Stimulated activated CD4-positive, alpha-beta T cell treated with anti-CD3 and anti-CD28 coated beads, Interleukin-12 subunit alpha, Interleukin-12 subunit beta, amount 100 ng/mL, for 48 hours (primary cell): ENCODE measurements at places on chromosomes 6 and 20.

DNA sequence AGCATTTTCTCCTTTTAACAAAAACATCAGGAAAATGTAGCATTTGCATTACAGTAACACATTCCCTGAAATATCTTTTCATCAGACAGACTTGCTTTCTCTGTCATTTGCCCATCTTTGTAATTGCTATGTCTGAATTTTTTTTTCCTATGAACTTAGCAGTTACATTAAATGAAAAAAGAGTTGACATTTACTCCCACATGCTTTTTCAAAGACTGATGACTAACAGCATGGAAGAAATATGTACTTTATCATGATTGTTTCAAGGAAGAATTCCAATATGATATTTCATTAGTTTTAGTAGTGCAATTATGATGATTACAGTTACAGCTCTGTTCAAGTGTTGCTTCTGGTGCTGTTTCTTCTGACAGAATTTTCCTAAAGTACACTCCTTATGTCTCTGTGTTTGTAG is 864.5 kb upstream of the MAN1A1 start:
- no peak for DNase-seq

DNA sequence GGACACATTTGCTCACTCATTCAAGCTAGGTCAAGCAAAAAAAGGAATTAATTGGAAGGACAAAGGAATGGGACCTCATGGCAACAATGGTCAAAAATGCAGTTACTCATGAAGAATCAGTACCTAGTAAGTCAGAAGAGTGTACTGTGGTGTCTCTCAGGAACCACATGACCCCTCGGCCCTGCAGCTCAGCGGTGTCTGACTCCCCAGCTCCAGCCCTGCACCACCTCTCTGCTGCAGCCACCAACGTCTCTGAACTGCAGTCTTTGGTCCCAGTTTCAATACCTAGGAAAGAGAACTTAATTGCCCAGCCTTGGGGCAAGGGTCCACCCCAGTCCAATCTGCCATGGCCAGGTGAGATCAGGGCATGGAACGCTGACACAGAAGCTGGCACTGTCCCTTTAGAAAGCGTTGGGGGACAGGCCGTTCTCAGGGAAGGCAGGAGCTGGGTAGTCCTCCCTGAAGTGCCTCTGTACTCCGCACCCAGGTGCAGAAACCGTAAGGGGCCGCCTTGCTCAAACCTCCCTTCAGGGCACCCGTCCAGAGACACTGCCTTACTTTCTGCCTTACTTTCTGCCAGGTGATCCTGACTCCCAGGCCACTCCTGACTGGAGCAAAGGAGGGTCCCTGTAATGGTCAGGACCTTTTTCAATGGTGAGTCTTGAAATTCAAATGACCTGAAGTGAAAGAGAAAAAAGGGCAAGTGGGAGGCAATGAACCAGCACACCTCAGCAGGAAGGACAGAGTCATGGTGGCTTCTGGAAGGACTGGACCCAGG is 13.2 kb upstream of the NELFCD start:
- no peak for DNase-seq

GRCh38 chr20:44198872-44199271 is 11.7 kb downstream of the OSER1 start:
- DNase-seq, result peak; percentile 19

DNA sequence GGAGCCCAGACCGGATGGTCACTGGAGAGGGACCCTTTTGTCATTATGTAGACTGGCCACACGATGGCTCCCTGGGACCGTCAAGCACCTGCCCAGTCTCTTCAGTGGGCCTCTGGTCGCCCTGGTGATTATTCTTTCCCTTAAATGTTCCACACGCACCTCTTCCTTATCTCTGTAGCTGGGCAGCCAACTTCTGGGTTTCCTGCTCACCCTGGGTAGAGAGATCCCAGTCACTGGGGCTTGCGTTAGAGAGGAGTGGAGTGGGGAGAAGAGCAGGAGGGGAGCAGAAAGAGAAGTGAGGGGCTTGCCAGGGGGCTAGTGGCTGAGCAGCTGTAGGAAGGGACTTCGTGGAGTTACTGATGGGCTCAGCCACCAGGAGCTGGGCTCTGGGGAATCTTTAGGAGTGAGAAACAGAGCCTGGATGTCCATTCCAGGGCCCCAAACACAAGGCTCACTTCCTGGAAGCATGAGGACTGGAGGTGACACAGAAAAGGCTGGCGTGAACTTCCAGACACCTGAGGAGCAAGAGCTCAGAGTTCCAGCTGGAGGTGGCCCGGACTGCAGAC is 150.1 kb downstream of the DHX35 start:
- DNase-seq, result peak; percentile 2

DNA sequence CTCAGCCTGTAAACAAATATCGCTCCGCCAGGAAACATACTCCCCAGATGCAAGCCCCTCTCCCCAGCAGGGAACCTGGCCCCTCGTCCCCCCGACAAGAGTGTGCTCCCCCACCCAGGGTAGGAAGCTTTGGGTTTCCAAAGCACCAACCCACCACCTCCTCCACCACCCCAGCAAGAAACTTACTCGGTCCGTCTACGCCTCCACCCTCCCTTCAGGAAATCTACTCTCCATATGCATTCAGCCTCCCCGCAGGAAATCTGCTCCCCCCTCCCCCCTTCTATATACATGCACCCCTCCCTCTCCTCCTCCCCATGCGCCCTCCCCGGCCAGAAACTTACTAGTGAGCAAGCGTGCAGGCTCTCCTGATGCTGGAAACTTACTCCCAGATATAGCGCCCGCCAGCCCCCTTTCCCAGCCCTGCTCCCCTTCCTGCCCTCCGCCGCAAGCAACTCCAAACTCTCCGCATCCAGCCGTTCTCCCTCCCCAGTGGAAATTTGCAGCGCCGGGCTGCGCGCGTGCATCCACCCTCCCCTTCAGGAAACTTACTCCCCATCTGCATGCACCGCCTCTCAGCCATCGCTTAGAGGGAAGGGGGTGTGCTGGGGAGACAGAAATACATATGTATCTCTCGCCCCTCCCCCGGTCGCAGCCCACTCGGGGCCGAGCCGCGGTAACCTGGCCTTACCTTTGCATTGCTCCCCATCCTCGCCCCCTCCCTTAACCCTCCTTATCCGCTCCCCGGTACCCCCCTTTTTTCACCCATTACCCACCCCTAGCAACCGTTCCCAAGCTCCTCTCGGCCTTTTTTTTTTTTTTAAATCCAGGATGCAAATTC is at the start of gene TRERF1:
TRERF1 (minus strand) TSS at position 594 of the 838 bp plus-strand sequence. CDS start 182,336 bp downstream, outside the sequence.
- DNase-seq, result no peak

DNA sequence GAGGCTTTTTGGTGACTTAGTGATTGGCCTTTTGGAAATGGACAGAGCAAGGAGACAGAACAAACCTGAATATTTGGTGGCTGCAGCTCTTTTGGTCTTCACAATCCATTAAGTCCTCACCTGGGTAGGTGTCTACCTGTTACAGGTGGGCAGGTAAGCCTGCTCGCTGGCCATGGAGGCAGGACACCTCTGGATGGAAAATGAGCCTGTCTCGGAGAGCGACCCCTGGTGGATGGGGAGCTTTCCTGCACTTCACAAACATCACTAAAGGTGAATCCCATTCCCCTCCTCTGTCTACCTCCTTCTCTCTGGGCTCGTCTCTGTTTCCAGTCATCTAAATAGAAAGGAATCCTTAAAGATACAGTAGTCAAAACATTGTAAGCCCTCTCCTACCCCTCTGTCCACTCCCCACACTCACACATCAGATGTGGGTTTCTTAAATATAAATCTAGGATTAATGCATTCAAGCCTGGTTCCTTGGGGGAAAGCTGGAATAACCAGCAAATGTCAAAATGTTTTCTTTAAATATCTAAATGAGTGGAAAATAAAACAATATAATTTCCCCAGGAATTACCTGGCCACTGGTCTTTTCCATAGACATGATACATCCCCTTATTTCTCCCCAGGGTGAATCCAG is 304.9 kb downstream of the CDH26 start:
- peak; percentile 25 for DNase-seq

- DNase-seq, result no peak
These were observed 12.1 kb upstream of the PAX1 start for GRCh38 chr20:21693322-21693721.

DNA sequence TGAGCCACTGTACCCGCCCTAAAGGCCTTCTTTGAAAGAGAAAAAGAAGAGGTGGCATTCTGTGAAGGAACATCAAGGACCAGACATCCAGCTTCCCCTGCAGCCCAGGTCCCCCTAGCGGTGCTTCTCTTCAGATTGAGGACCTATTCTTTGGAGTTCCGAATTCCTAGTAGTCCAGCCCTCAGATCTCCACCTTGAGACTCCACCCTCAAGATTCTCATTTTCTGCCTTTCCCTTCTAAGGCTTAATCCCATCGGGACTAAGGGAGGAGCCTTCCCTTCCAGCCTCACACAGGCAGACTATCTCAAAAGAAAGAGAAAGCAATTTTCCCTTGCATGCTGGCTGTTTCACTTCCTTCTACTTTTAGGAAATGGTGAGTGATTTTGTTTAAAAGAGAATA is 32.5 kb downstream of the MUC22 start:
- DNase-seq, result peak; percentile 12

DNA sequence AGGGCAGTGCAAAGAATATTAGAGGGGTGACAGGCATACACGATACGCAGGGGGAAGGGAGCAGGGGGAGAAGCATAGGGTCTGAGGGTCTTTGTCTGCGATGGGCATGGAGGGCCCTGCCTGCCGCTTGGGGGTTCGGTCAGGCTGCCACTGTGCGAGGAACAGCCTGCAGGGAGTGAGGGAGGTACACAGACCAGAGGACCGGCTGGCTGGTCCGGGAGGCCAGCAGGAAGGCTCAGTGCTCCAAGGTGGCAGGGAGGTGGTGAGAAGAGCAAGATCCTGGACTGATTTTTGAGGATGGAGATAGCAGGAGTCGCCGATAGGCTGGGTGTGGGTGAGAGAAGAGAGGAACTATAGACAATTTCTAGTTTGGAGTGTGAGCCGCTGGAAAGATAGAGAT is 338.4 kb downstream of the ZFAND3 start:
- DNase-seq, result no peak

GRCh38 chr20:60787276-60787675 is 464.8 kb upstream of the CDH4 start:
- no peak for DNase-seq

GRCh38 chr20:12941025-12941424 is 67.7 kb upstream of the SPTLC3 start:
- no peak for DNase-seq

- DNase-seq, result no peak
These were observed 16.4 kb downstream of the SYNJ2 start for GRCh38 chr6:157997893-157998608.

DNA sequence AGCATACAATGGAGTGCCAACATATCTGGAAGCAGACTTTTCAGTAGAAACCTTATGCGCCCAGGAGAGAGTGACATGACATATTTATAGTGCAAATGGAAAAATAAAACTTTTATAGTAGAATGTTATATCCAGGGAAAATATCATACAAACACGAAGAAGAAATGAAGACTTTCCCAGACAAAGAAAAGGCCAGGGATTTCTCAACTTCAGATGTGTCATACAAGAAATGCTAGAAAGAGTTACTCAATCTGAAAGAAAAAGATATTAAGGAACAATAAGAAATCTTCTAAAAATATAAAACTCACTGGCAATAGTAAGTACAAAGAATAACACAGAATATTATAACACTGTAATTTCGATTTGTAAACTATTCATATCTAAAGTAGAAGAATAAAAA is 1269.3 kb downstream of the GRIK2 start:
- no peak for DNase-seq

- no peak for DNase-seq
These were observed 25.6 kb upstream of the GABRR1 start for GRCh38 chr6:89242574-89243330.

DNA sequence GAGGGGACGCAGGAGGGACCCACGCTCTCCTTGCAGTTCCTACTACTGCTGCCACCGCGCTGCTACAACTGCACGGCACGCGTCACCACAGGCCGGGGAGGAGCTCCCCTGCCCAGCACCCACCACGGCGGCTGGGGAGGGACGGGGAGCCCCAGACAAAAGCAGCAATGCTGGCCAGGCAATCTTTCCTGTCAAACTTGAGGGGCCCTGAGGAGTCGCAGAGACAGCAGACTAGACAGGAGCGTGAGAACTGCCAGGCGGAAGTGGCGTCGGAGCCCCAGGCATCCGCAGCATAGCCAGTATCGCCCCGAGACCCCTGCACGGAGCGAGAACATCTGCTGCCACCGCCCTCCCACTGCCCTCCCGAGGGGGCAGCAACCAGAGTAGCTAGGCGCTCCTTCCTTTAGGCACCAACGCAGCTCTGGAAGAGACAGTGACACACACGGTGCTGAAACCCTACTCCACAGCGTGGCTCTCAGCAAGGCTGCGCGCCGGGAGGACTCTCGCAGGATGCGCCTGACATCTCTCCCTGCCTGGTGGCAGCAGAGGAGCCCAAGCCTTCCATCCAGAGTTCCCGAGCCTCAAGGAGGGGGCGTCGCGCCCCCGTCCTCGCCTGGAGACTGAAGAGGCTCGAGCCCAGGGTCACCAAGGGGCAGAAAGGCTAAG is 2.2 kb downstream of the TAF4 start:
- no peak for DNase-seq

DNA sequence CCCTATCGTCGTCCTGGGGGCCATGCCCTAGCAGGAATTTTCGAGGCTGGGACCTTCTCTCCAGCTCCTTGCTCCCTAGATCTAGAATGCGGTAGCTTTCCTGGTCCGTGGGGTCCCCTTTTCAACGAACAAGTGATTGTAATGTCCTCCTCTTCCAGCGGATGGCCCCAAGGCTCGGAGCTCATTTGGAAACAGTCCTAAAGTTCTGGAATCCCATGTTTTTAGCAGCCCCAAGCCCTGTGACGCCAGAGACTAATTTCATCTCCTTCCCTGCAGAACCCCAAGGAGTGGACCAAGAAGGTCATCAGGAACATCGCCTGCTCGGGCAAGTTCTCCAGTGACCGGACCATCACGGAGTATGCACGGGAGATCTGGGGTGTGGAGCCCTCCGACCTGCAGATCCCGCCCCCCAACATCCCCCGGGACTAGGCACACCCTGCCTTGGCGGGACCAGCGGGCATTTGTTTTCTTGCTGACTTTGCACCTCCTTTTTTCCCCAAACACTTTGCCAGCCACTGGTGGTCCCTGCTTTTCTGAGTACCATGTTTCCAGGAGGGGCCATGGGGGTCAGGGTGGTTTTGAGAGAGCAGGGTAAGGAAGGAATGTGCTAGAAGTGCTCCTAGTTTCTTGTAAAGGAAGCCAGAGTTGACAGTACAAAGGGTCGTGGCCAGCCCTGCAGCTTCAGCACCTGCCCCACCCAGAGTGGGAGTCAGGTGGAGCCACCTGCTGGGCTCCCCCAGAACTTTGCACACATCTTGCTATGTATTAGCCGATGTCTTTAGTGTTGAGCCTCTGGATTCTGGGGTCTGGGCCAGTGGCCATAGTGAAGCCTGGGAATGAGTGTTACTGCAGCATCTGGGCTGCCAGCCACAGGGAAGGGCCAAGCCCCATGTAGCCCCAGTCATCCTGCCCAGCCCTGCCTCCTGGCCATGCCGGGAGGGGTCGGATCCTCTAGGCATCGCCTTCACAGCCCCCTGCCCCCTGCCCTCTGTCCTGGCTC is 48.5 kb downstream of the PYGB start:
- DNase-seq, result no peak

DNA sequence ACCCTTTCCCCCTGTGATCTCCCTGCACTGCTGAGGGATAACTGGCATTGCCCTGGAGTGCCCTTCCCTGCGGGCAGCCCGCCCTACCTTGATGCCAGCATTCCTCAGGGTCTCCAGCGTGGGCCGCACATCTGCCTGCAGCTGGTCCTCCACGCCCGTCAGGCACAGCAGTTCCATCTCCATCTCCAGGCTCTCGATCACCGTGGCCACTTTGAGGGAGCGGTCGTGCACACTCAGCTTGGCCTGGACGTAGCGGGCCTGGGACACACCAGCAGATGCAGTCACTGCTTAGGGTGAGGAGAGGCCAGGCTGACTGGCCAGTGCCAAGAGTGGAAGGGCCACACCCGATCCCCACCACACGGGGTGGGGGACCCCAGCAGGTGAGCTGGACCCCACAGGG is 82.6 kb upstream of the NFATC2 start:
- DNase-seq, result no peak
